ENCODE measurements at places on chromosomes 11 and 22.

- no peak for DNase-seq
These were observed 96.3 kb upstream of the CLMP start for GRCh38 chr11:123291201-123291869.

DNA sequence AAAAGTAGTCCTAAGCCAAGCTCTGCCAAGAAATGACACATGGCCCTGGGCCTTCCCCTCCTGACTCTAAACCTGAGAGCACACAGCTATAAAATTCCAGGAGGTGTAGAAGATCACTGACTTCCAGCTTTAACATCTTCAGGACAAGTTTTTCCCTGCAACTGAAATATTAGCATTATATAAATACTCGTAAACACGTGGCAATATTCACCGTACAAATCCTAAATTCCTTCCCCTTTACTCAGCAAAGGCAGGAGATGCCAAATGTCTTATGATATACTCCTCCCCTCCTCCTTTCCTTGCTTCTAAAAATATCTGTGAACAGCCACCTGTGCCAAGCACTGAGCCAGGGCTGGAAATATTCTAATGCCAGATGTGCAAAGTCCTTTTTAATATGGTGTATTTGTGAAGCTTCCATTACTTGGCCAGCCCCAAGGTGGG, 194.0 kb downstream of the LARGE1 start:
- DNase-seq = no peak

- no peak for DNase-seq
These were observed 3.8 kb downstream of the IFITM5 start for GRCh38 chr11:295351-296170.

GRCh38 chr22:17832665-17833064, 58.4 kb upstream of the BID start:
- no peak for DNase-seq

- DNase-seq = no peak
These were observed 43.5 kb downstream of the APOL3 start for GRCh38 chr22:36117053-36117554.

- no peak for DNase-seq
These were observed 1.4 kb upstream of the RAB1B start for GRCh38 chr11:66267039-66267378.

DNA sequence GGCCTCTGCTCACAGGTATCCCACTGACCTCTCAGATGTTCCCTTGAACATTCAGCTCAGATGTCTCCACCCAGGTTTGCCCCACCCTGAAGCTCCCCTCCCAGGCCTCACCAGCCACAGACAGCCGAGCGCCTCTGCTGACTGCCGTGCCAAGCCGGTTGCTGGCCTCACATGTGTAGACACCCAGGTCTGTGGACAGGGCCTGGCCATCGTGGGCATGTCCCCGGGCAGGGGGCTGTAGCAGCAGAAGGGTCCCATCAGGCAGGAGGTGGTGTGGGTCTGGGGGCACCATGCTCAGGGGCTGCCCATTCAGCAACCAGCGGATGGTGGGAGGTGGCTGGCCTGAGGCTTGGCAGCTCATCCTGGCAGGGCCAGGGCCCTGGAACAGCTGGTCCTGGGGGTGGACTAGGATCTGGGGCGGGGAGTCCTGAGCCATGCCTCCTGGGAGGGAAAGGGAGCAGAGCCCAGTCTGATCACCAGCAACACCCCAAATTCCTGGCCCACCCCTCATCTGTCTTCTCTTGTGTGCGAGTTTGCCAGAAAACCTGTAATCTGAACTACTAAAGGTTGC, 759 bp downstream of the ROBO4 start:
- no peak for DNase-seq

GRCh38 chr22:38700270-38700788, 414 bp downstream of the JOSD1 start:
- no peak for DNase-seq

DNA sequence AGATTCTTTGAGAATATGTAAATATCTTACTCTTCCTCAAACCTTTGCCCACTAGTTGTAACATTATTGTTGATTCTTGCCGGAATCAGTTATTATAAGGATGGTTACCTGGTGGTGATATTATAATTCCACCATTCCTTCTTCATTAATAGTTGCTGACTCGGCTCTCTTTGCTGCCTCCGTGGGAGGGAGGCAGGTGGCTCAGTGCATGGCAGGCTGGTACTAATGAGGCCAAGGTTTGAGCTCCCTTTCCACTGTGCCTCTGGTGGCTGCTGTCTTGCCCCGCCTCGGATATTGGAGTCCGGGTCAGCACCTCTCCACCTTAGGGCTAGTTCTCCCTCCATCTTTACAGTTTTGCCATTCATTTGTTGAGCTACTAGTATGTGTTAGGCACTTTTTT, 12.7 kb downstream of the CD6 start:
- DNase-seq = no peak

DNA sequence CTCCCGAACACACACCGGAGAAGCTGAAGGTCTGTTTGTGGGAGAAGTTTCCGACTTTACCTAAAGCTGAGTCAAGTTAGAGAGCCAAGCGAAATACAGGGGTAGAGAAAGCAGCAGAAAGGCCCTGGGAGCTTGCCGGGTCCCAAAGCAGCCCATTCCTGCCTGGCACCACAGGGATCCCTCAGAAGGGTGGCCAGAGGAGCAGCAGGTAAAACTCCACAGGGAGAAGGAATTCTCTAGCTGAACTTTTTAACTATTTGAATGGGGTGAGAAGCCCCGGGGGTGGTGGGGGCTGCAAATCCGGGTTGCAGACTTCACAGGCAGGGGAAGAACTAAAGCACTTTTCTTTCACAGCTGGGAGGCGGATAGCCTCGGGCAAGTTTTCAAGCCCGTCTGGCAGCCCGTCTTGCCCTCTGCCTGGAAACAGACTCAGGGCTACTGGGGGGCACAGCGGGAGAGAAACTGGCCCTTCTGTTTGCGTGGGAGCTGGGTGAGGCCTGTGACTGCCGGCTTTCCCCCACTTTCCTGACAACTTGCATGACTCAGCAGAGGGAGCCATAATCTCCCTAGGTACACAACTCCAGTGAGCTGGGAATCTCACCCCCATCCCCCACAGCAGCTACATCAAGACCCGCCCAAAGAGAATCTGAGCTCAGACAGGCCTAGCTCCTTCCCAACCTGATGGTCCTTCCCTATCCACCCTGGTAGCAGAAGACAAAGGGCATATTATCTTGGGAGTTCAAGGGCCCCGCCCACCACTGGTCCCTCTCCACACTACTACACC, 311.0 kb downstream of the SBF2 start:
- no peak for DNase-seq

GRCh38 chr11:123799438-123799837, 6.7 kb downstream of the OR6M1 start:
- no peak for DNase-seq

GRCh38 chr11:20126724-20127123, 33.6 kb downstream of the DBX1 start:
- no peak for DNase-seq

GRCh38 chr11:28730336-28730735, 622.1 kb downstream of the METTL15 start:
- no peak for DNase-seq

- no peak for DNase-seq
These were observed 35.4 kb upstream of the AMOTL1 start for GRCh38 chr11:94732617-94733281.

DNA sequence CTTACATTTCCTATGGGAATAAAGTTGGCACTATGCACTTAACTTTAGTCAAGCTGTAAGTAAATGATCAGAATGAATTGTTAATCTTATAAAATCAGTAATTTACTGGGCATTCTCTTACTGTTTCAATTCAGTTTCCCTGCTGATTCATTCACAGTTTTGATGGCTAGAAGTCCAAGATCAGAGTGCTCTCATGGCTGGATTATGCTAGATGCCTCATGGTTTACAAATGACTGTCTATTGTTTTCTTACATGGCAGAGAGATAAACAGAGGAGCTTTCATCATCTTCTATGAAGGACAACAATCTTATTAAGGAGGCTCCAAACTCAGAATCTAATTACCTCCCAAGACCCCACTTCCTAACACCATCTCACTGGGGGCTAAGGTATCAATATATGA, 135.1 kb upstream of the CARD18 start:
- DNase-seq = no peak

DNA sequence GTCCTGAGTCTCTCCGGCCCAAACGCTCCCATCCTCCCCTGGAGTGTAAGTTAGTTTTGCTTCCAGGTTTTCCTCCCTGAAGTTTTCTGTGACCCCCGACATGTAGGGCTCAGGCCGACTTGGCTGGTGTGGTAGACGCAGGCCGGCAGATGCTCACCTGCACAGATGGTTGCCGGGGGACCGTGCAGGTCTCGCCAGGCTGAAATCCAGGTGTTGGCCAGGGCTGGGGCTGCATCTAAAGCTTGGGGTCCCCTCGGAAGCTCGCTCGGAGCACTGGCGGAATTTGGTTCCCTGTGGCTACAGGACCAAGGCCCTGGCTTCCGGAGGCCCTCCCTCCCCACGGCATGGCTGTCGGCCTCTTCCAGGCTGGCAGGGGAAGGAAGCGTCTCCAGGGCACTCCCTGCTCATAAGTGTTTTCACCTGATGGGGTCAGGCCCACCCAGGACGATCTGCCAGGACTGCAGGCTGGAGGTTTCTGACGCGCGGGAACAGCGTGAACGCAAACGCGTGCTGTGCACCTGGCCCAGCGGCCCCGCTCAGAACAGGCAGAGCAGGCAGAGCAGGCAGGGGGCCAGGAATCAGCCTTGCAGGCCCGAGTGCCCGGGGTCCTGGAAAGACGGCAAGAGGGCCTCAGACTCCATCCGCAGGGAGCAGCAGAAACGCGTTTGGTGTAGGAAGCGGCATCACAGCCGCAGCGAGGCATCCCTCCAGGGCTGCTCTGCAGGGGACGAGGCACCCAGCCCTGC, 258.2 kb downstream of the BRD1 start:
- DNase-seq = no peak

DNA sequence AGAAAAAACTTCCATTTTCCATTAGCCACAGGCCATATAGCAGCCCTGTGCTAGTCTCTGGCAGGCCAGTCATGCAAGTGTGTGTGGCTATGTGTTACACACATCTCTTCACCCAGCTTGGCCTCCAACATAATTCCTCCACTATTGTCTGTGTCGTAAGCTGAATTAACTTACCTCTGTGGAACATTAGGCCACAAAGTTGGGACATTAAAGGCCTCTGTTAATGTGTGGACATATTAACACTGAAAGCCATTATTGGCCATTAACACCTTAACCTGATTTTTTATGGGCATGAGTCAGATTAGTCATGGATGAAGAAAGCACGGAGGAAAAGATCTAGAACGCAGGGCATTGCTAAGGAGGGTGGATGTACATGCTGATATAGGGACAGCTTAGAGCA, 100.1 kb downstream of the DBX1 start:
- no peak for DNase-seq

DNA sequence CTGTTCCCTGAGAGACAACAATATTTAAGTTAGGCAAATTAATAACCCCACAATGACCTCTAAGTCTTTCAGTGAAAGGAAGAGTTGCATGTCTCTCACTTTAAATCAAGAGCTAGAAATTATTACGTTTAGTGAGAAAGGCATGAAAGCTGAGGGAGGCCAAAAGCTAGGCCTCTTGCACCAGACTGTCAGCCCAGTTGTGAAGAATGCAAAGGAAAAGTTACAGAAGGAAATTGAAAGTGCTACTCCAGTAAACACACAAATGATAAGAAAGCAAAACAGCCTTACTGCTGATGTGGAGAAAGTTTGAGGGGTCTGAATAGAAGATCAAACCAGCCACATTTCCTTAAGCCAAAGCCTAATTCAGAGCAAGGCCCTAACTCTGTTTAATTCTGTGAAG, 45.0 kb downstream of the BBOX1 start:
- DNase-seq = no peak

GRCh38 chr11:114915871-114916805, 237.8 kb downstream of the NXPE2 start:
- DNase-seq = no peak

GRCh38 chr11:15890031-15890713, 466.2 kb downstream of the SOX6 start:
- DNase-seq = no peak

GRCh38 chr11:19601235-19601634, 111.4 kb upstream of the NAV2 start:
- no peak for DNase-seq

- DNase-seq = no peak
These were observed 23.3 kb downstream of the P4HA3 start for GRCh38 chr11:74288161-74288560.

- DNase-seq = no peak
These were observed 127.1 kb downstream of the SLC1A2 start for GRCh38 chr11:35292279-35292678.

- no peak for DNase-seq
These were observed at the start of gene PARVB for GRCh38 chr22:44024288-44024921. Gene PARVB, plus strand, starts transcription at chr22:44024302. Its CDS starts 38 bp downstream, at chr22:44024340.

- DNase-seq = peak; percentile 9
These were observed 1.6 kb upstream of the PLAAT4 start for GRCh38 chr11:63534895-63535461.

DNA sequence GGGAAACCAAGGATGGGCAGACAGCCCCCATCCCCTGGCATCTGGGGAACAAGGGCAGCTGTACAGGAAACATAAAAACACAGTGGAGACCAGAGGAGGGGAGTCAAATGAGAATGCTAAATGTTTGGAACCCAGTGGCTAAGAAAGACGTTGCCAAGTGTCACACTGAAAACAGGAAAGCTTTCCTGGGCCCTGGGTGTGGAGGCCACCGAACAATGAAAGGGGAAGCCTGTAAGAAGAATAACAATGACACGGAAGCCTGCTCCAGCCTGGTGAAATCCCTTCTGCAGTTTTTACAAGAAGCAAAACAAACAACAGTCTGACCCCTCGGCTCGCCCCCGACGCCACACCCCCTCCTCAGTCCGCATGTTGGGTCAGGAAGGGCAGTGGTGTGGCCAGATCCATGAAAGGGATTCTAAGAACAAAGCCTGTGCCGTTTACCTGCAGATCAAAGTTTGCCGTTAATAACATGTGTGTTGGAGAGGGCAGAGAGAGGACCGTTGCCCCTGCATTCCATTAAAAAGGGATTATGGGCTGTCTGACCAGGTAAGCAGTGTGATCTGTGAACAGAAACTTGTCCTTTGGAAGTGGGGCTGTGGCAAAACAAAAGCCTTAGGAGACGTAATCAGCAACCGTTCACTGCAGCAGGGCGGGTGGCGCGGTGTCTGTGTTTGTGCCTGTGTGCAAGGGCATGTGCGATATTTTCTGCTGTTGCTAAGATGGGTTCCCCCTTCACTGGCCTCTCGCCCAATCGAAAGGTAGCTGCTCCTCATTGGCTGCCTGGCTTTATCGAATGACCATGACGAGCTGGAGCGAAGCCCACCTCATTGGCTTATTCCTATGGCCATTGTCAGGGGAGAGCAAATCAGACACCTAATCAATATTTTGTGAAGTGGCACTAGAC, 113.7 kb upstream of the BLID start:
- no peak for DNase-seq

DNA sequence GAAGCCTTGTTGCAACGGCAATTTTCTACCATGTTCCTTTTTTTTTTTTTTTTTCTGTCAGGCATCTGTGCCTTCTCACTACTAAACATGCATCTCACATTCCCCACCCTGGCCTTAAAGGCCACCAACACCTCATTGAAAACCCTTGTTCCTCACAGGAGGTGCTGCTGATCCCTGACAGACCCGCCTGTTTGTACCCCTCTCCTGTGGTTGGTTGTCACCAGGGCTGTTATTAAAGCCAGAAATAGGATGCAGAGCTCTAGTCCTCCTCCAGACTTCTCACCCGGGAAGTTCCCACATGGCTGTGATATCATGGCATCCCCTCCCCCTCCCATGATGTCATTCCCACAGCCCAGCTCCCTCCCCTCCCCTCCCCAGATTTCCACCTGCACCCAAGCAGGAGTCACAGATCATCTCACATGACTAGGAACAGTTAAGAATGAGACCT, 302.8 kb upstream of the NCAM1 start:
- DNase-seq = no peak

Data from T-cell (primary cell).